ENCODE measurements at places on chromosomes 5 and 9. TPM values are rescaled to one million over a fixed set of nuclear protein-coding genes. Genes with fewer than 3 reads are reported as not detected.

DNA sequence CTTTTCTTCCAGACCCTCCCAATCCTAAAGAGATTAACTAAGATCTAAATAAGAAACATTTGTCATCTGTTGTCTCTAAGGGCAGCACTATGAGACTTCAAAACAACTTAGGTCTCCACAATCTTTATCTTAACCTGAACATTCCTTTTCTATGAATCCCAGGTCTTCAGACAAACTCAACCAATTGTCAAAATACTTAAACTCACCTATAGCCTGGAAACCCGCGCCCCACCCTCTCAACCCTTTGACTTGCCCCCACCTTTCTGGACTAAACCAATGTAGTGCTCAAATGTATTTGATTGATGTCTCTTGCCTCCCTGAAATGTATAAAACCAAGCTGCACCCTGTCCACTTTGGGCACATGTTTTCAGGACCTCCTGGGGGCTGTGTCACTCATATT is 76.5 kb upstream of the DMRT1 start:
- DNase-seq = no peak

DNA sequence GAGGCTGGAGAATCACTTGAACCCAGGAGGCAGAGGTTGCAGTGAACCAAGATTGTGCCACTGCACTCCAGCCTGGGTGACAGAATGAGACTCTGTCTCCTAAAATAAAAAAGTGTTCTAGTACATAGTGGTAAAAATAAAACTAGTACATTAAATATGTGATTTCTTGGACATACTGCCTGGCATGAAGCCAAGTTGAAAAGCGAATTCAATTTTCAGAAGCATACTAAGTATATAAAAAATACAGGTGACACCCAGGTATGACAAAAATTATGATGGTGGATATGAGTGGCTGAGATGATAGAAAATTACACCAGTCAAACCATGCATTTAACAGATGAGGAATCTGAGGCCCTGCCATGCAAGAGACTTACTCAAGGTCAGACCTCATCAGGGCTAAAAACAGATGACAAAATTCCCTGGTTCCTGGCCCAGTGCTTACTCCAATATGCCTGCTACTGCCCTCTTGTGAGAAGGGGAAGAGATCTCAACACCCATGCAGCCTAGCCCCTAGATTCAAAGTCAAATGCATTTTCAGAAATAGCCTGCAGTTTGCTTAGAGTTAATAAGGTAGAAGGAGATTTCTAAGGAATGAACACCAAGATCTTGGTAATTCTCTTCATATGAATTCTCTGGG is 46.6 kb upstream of the GNPDA1 start:
- DNase-seq = no peak

DNA sequence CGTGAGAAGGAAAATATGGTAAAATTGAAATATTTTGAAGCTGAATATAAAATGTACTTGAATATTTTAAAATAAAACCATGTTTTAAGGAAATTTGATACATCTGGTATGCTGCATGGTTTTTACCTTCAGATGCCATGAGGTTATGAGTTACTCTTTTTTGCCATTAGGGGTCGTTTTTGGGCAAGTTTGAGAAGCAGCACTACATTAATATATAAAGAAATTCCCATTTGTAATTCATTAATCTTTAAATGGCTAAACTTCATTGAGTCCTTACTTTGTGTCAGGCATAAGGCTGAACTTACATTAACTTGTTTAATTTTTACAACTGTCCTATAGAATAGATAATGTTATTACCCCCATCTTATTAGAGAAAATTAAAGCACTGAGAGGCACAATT is 152.3 kb downstream of the KDM4C start:
- no peak for DNase-seq

- DNase-seq = no peak
Observed at GRCh38 chr5:131536211-131536826, 98.7 kb downstream of the RAPGEF6 start.

DNA sequence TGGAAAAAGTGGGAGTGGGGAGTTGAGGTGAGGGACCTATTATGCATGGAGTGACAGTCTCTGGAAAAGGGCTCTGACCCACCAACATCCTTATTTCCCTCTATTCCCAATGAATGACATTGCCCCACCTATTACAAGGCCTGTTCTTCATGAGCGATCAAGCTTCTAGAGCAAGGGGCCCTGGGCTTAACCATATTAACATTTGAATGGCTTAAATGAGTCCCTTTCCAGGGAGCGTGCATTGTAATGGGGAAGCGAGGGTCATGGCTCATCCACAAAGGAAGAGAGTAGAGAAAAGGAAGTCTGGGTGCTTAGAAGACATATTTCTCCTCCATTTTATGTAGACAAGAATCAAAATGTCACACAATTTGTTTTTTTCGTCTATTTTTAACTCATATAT is 255.5 kb downstream of the CAAP1 start:
- no peak for DNase-seq

DNA sequence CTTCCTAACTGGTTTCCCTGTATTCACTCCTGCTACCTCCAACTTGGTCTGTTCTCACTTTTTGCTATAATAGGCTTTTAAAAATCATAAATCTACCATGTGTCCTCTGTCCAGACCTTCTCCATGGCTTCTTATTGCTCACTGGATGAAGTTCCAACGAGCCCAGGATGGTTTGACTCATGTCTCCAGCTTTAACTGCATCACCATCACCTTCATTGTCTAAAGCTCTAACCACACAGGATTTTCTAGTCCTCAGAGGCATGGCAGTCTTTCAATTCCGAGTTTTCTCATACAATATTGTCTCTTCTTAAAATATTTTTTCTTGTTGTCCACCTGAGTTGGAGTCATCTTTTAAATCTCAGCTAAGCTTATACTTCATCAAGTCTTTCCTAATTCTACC is 49.3 kb downstream of the PDCD1LG2 start:
- no peak for DNase-seq

DNA sequence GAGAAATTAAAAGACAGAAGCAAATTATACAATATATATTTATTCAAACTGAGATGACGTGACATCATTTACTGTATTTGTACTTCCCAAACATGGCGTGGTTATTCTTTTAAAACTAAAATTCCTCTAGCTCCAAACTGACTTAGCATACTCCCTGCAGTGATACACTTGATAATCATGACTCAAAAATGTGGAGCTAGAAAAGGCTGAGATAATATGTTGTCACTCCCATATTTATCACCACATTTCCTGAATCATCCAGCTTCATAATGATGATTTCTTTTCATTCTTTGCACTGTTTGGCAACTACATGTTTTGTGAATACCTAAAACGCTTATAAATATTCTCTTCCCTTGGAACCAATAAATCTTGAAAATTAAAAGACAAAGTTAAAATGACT is 341.0 kb downstream of the EBF1 start:
- no peak for DNase-seq

Gene CER1
- total RNA-seq = not detected

Gene CCDC171
- 1.9 TPM for total RNA-seq

Gene IL4
- not detected for total RNA-seq

Gene BOD1
- total RNA-seq = 20.3 TPM

Data from activated CD8-positive, alpha-beta T cell treated with anti-CD3 and anti-CD28 coated beads, Interleukin-2, amount 10 ng/mL, durations not matched to agents 7 days and 5 days (primary cell).